ENCODE measurements at places on chromosomes 1 and 21.

DNA sequence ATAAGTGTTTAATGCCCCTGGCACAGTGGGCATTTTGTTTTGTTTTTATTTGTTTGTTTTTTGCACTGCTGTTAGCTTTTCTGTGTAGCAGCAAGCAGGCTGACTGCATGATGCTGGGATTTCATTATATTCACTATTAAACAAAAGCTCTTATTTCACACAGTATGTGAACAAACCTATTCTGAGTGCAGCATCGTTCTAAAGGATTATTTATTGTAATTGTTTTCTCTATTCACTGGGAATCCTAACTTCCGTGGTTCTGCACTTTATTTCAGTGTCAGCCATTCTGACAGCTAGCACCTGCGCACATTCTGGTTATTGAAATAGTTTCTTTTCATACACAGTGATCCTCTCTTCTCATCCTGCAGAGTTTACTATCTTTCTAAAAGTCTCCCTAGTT, 595.0 kb downstream of the NEGR1 start:
- no peak for DNase-seq

DNA sequence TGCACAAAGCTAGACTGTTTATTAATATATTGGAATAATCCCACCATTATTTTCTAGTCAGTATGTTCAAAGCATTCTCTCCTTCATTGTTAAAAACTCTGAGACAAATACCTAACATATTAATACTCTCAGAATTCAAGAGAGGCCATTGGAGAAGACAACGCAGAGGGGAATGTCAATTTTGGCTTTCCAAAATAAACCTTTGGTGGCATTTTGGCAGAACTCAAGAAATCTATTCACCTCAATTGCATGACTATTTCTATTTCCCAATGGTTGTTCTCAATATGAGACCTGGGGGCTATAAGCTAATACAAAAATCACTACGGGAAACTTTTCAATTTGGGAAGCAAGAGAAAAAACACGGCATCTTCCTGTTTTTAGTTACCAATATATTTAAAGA, 58.5 kb downstream of the RUSC1 start:
- no peak for DNase-seq

DNA sequence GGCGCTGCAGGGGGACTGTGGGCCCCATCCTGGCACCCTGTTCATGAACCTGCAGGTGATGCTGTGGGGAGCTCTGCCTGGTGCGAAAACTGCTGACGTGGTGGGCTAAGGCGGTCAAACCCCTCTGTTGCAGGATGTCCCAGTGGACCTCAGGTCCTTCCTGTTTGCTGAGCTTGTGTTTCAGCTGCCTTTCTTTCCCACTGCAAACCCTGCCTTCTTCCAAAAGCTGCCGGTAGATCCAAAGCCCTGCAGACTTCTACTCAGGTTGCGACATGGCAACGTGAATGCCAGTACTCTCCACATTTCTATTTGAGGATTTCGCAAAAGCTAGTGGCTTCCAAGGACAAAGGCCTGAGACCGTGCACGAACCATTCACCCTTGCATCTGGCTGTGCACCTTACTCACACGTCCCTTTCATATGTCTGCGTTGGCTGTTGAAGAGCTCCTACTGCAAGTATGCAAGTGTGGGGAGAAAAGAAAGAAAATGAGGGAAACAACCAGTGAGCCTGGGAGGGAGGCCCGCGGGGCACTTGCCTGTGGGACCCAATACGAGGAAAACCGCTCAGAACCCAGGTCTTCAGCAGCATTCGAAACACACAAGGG, 6.2 kb upstream of the RRP1 start:
- no peak for DNase-seq

DNA sequence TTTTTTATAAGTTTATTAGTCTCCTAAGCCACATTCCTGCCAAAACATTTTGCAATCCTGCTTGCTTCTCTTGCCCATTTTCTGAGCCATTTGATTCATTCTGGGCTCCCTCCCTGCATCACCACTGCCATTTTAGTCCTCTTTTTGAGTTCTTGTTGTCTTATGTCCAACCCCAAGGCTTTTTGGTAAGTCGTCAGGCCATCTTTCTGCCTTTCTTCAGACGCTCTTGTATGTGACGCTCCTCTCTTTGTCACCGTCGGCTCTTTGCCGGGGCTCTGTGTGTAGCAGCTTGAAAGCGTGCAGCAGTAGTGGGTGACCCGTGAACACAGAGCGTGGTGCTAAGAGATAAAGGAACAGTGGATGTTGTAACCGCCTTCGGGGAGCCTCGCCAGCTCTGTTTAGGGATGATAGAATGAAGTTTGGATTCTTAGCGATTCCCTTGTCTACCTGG, 14.6 kb downstream of the HUNK start:
- no peak for DNase-seq

GRCh38 chr1:175095069-175095468, 27.4 kb downstream of the TNN start:
- no peak for DNase-seq

GRCh38 chr1:8862528-8862927, 16.0 kb downstream of the ENO1 start:
- DNase-seq, result peak; percentile 19

DNA sequence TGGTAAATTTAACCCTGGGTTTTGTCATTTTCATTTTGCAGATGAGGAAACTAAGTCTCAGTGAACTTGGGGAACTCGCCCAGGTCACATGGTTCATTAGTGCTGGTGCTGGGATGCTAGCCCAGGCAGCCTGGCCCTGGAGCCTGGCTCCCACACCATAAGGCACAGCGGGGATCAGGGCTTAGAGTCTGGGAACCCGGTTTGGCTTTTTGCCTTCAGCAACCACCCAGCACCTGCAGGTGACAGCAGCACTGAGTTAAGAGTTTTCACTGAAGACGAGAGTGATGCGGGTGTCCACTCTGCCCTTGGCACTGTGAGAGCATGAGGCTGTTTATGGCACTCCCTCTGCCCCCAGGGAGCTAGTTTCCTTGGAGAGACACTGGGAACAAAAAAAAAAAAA, 18.4 kb upstream of the CD101 start:
- no peak for DNase-seq

DNA sequence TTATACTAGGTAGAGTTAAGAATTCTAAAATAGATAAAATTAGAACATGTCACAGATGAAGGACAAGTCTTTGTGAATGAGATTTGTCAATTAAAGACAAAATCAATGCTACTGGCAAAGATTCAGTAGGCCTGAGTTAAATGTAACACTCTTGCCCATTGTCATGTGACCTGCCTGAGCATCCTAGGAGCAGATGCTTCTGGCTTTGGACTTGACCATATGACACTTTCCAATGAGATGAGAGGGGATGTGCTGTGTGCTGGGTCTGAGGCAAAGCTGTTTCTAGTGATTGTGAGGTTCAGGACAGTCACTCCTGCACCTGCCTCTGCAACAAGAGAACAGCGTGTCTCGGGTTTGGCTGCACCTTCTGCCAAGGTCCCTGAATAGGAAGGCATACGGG, 144.9 kb downstream of the HIVEP3 start:
- DNase-seq, result no peak

DNA sequence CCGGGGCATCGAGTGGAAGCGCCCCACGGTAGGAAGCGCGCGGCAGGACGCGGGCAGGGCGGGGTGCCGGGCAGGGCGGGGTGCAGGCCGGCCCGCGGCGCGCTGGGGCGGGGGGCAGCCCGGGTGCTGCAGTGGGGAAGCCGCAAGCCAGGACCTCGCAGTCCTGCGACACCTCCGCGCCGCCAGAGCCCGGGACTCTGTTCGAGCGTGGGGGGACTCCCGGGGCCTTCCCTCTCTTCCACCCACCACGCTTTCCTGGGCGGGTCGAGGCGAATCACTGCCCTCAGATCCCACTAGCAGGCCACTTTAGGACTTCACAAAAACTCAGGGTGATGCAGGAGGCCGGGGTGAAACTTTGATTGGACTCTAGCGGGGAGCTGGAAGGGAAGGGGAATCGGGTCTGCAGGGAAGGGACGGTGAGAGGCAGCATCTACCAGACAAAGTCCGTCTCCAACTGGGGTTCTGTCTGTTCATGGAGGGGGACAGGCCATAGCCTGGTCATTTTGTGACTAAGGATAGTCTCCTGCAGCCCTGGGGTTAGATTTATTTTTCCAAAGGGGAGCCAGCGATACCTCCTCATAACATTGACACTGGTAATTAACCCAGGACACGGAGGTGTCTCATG, 623 bp downstream of the CAPN2 start:
- DNase-seq, result no peak

GRCh38 chr1:214553142-214553710, 1.8 kb upstream of the PTPN14 start:
- DNase-seq, result no peak

- DNase-seq, result no peak
These were observed 3.8 kb downstream of the UTP25 start for GRCh38 chr1:209831615-209832014.

GRCh38 chr1:93601686-93602085, 80.0 kb downstream of the BCAR3 start:
- DNase-seq, result no peak

DNA sequence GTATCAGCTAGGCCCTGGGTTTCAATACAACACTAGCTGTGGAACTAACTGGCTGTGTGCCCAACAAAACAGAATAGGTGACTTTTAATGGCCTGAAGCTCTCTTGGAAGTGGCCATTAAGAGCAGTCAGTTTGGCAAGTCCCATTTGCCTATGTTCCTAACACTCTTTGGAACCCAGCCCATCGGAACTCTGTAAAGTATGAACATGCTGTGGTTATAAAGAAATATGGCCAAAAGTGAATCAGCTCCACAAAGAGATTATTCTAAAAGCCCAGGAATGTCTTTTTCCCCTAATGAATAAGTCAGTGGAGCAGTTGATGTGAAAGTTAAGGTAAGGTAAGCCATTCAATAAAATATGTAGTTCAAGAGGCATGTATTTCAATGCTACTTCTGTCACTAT, 223.7 kb upstream of the ADAMTS5 start:
- DNase-seq, result no peak

DNA sequence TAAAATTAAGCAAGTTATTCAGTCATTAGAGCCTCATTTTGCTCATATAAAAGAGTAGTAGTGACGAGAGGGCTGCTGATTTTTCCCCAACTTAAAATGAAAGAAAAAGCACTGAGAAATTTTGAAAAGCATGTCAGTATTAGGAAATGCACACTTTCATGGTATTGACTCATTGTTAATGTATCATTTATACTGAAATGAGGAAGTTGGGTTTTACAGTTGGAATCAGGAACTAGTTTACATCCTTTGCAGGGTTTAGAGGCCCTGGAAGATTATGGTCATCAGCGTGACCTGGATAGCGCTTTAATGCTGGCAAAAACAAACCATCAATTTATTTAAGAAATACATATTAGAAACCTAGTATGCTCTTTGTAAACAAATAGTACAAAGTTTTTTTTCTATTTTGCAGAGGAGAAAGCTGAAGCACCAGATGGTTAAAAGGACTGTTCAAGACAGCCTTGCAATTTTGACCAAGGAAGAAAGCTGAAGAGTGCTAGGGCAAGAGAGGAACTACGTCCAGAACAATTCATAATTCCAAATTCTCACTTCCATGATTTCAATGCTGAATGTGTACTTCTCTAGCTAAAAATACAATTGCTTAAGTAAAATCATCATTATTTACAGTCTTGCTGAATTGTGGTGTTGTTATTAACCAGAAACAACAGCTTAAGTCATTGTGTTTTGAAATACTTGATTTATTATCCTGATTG, 94.8 kb upstream of the SGIP1 start:
- DNase-seq, result peak; percentile 65

DNA sequence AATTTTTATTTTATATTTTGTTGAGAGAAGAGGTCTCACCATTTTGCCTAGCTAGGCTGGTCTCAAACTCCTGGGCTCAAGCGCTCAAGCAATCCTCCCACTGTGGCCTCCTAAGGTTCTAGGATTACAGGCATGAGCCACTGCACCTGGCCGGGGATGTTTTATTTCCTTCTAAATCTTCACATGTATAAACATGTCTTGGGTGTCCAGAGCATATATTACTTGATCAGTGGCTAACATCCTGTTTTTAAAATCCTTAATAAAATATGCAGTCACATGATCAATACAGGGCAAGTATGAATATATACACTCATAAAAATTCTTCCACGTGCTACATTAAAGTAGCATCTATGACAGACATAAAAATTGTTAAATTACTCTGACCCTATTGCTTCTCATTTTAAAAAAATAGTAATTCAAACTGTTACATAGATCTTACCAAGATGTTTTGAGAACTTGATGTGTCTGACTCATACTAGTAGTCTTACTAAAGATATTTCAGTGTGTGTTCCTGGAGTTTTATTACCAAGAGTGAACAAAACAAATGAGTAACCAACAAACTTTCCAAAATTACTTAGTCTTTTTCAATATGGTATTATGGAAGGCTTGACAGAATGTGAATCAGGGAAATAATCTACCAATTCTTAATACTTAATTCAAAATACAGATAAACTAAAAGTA, 222.5 kb downstream of the SLC45A1 start:
- no peak for DNase-seq

GRCh38 chr1:10724052-10724494, 72.4 kb downstream of the CASZ1 start:
- no peak for DNase-seq

GRCh38 chr1:206896261-206896660, 982 bp upstream of the IL24 start:
- DNase-seq, result no peak

DNA sequence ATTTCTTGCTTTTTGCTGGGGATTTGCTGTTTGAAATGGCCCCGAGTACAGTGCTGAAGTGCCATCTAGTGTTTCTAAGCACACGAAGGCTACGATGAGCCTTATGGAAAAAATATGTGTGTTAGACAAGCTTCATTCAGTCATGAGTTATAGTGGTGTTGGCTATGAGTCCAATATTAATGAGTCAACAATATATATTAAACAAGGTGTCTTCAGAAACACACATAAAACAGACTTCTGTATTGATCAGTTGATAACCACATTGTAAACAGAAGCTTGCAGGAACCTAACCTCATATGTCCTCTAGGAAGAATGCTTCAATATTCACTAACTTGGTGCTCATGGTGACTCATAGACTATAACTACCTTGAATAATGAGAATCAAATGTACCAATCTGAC, 1.7 kb upstream of the GJB5 start:
- no peak for DNase-seq

GRCh38 chr1:67105508-67105907, 29.3 kb downstream of the C1orf141 start:
- DNase-seq, result no peak

- DNase-seq, result no peak
These were observed 15.0 kb downstream of the C1orf52 start for GRCh38 chr1:85244271-85245061.

Data from KG1 (cell line).